ENCODE measurements at places on chromosomes 6 and 20. TPM values are rescaled to one million over a fixed set of nuclear protein-coding genes. Genes with fewer than 3 reads are reported as not detected.

SCRT2 gene
- not detected for total RNA-seq

OTOR gene
- not detected for total RNA-seq

CCN6 gene
- total RNA-seq, result not detected

CLIC1 gene
- 480 TPM for total RNA-seq

BMP6 gene
- total RNA-seq, result 2.6 TPM

NKX2-2 gene
- total RNA-seq, result not detected

MRPS26 gene
- total RNA-seq, result 68.0 TPM

TXLNB gene
- not detected for total RNA-seq

CTAGE9 gene
- total RNA-seq, result not detected

ZBTB9 gene
- total RNA-seq, result 5.9 TPM

BPIFA2 gene
- not detected for total RNA-seq

METTL24 gene
- not detected for total RNA-seq

PRR18 gene
- under 0.01 TPM for total RNA-seq

CPXM1 gene
- not detected for total RNA-seq

MAPK13 gene
- total RNA-seq, result 95.6 TPM

STX11 gene
- 0.51 TPM for total RNA-seq

PRDM13 gene
- total RNA-seq, result not detected

RFX6 gene
- total RNA-seq, result not detected

SLC35B3 gene
- 15.1 TPM for total RNA-seq

CGAS gene
- 3.6 TPM for total RNA-seq

PDYN gene
- not detected for total RNA-seq

BHLHE23 gene
- not detected for total RNA-seq

PKIB gene
- total RNA-seq, result 2.8 TPM

RAMACL gene
- total RNA-seq, result 1.6 TPM

BLCAP gene
- total RNA-seq, result 51.1 TPM

MUCL3 gene
- total RNA-seq, result under 0.01 TPM

KIF13A gene
- 47.4 TPM for total RNA-seq

POPDC3 gene
- 1.4 TPM for total RNA-seq

DEFB129 gene
- not detected for total RNA-seq

CEP250 gene
- total RNA-seq, result 15.0 TPM

SPTLC3 gene
- 4.6 TPM for total RNA-seq

HAO1 gene
- not detected for total RNA-seq

CAP2 gene
- 2.1 TPM for total RNA-seq

SS18L1 gene
- total RNA-seq, result 10.8 TPM

TCP11 gene
- total RNA-seq, result not detected

SLC22A16 gene
- not detected for total RNA-seq

ERVFRD-1 gene
- total RNA-seq, result not detected

SLC17A1 gene
- total RNA-seq, result not detected

C6orf132 gene
- total RNA-seq, result 11.3 TPM

GINS1 gene
- 1.4 TPM for total RNA-seq

WFDC5 gene
- 4.1 TPM for total RNA-seq

BPIFA1 gene
- not detected for total RNA-seq

IP6K3 gene
- 0.13 TPM for total RNA-seq

FAM83B gene
- total RNA-seq, result 40.3 TPM
